ENCODE measurements at places on chromosomes 2 and 18. TPM values are rescaled to one million over a fixed set of nuclear protein-coding genes. Genes with fewer than 3 reads are reported as not detected.

COL6A3 gene
- total RNA-seq: 164 TPM

MYO7B gene
- 0.56 TPM for total RNA-seq

TNFRSF11A gene
- 3.3 TPM for total RNA-seq

GRCh38 chr2:219511547-219512325 lies 2.5 kb upstream of the ASIC4 start:
- DNase-seq: peak; percentile 49

DNA sequence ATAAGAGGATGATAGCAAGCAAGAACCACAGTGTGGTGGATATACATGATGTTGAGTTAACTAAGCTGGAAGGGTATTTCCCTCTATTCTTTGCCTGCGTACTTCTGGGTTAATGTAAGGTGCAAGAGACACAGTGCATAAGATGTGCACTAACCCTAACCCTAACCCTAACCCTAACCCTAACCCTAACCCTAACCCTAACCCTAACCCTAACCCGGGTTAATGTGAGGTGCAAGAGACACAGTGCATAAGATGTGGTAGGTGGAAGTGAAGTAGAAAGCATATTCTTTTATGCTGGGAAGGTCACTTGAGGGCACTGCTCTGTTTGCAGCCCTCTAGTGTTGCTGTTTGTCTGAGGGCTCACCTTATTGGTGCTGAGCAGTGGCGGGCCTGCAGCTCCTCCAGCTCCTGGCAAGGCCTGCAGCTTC lies 181.5 kb upstream of the ITGA4 start:
- no peak for DNase-seq

DNA sequence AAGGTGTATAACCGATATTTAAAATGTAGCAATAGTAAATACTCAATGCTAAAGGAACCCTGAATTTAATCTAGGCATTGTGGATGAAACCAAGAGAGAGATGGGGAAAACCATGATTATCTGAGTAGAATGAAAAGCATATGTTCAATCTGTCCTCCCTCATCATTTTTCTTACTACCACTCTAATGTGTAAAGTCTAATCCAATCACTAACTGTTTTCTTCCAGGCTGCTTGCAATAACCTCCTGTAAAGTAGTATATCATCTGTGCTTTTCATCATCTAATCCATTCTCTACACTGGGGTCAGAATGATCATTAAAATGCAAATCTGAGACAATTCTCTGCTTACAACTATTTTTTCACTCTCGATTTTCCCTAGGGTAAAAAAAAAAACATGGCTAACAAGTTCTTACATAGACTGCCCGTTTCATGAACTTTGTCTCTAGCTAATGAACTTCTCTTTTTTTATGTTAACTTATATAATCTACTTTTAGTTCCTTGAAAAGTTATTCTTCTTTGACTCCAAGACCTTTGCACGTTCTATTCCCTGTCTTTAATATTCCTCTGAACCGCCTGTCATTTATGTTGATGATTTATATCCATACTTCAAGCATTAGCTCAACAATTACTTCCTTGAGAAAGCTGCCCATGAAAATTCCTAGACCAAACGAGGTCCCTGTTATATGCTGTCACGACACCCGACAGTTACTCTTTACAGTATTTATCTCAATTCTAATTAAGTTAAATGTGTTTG lies 94.7 kb upstream of the SLC8A1 start:
- DNase-seq: no peak

DNA sequence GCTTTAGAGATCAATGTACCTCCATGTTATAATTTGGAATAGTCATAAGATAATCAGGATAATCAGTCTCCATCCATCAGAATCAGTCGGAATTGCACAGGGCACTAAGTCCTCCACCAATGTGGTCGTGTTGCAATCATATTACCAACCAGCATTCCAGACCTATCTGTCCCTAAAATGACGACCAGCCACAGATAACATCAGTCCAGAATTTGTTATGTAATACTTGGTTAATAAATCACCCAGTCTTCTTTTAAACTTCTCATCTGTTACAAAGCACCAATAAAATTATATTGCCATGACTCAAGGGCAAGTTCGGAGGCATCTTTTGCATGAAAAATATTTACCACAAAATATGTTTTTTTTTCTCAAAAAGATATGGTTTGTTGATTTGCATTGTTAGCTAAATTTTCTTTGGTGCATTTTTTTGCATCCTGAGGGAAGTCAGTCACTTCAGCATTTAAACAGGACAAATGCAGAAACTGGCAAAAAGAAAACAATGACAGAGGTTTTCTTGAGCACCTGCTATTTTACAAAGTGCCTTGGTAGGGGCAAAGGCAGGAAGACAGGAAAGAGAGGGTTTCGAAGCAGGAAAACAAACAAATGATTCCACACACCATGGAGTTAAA lies 29.3 kb downstream of the PIEZO2 start:
- DNase-seq: no peak
